ENCODE measurements at places on chromosomes 7 and 10.

DNA sequence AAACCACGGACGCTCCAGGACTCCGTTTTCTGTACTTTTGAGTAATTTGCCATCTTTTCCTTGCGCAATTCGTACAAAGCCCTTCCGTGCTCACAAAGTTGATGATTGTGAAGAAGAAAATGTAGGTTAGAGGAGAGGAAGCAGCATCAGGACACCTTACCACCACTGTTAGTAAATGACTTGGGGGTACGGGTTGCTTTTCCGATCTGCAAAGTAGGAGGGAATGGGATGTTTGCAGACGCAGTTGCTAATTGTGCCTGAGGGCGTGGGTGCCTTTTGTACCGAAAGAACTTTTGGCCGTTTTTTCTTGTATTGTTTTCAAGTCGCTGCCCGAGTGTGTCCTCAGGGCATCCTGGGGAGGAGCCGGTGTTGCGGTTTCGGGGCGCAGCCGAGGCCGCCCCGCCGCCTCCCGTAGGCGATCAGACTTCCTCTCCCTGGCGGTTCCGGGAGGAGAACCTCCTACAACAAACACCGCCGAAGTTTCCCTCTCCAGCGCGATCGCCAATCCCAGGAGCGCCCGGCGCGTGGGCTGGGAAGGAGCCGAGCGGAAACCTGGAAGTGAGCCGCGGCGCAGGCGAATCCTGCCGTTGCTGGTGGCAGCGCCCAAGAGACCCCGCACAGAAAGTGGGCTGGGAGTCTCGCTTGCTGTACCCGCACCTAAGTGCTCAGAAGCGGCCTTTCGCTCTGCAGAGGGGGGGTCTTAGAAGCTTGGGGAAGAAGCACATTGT, 1.0 kb downstream of the PRR15 start:
- no peak for DNase-seq

DNA sequence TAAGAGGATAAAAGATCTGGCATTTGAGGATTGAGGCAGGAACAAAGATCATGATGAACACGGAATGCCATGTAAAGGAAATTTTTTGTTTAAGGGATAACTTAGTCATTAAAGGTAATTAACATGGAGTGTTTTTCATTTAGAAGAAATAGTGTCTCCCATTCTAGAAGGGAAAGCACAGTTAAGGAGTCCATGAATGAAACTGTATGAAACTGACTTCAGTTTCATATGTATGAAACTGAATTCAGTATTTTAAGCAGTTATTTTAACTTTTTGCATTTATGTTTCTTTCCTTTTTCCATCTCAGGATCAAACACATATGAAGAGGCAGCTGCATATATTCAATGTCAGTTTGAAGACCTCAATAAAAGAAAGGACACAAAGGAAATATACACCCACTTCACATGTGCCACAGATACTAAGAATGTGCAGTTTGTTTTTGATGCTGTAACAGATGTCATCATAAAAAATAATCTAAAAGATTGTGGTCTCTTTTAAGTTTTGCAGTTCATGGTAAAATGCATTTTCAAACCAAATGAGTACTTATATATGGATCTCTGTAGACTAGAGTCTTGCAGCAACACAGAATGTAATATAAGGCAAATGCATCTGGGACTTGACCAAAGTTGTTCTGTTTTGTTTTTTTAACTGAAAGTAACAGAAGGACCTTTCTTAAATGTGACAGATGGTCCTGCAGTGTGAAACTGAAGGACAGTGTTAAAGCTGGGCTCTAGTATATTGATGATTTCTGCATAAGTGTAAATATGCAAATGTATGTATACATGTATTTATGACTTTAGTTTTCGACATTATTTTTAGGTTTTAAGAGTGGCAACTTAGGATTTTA, 82.6 kb downstream of the GNAI1 start:
- DNase-seq: no peak

DNA sequence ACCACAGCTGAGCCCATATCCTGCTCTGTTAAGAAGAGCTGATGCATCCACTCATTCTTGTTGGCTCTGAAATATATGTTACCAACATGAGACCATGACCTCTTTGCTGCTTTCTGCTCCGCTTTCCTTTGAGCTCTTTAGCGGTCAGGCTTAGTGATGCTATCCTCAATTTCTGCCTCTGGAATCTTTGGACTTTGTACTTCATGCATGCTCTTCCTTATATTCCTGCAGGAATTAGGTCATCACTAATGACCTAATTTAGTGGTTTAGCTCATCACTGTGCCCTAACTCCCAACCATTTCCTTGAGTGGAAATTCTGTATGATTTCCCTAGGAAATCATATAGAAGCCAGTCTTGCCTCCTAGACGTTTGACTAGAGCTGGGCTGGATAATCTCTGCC, 119.5 kb downstream of the AOAH start:
- no peak for DNase-seq

DNA sequence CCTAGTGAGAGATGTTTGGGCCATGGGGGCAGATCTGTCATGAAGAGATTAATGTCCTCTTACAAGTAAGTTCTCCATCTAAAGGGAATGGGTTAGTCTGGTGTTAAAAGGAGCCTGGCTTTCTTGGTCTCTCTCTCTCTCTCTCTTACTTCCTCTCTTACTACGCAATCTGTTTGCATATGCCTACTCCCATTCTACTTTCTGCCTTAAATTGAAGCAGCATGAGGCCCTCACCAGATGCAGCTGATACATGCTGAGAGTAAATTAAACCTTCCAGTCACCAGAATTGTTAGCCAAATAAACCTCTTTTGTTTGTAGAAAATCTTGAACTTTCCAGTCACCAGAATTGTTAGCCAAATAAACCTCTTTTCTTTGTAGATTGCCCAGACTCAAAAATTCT, 884.1 kb downstream of the NRG3 start:
- no peak for DNase-seq
